ENCODE measurements at places on chromosomes 3 and 15. TPM values are rescaled to one million over a fixed set of nuclear protein-coding genes. Genes with fewer than 3 reads are reported as not detected.

CSPG4 gene
- total RNA-seq = 5.2 TPM

DNA sequence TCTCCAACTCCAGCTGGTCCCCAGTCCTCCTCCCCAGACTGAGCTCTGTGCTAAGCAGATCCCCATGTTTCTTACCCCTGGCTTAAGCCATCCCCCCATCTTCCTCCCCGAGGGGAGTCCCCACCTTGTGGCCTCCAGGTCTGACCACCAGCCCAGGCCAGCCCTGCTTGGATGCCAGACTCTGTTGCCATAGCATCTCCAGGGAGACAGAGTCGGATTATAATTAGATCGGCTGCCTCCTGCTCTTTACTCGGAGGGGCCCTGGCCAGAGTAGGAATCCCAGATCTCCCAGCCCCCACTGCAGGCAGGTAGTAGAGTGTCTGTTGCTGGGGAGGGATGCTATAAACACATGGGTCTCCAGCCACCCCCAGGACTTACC lies 2.4 kb downstream of the KLHDC8B start:
- DNase-seq = peak; percentile 64

- no peak for DNase-seq
These were observed 20.7 kb downstream of the TPM1 start for GRCh38 chr15:63063164-63063756.

- DNase-seq = no peak
These were observed 52.1 kb upstream of the MYRIP start for GRCh38 chr3:39757307-39757706.

GRCh38 chr15:89034305-89034704 lies 54.0 kb upstream of the ABHD2 start:
- DNase-seq = no peak

GRCh38 chr3:25566358-25566920 lies 98.3 kb downstream of the TOP2B start:
- no peak for DNase-seq

GRCh38 chr3:62203561-62203960 lies 169.8 kb downstream of the FEZF2 start:
- DNase-seq = no peak

GRCh38 chr3:71035314-71035713 lies 548.2 kb downstream of the FOXP1 start:
- no peak for DNase-seq

DNA sequence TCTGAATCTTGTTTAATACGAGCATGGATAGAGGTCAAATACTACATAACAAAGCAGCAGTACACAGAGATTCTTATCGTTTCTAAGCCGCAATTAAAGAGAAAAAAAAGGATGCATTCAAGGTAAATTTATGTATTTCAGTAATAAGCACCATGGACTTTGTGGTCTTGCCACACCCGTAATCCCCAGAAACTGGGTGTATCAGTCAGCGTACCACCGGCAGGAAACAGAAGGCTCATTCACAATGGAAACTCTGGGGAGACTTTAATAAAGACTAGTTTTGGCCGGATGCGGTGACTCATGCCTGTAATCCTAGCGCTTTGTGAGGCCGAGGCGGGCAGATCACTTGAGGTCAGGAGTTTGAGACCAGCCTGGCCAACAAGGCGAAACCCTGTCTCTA lies 81.9 kb upstream of the ZNF280D start:
- peak; percentile 36 for DNase-seq

PP2D1 gene
- not detected for total RNA-seq

DNA sequence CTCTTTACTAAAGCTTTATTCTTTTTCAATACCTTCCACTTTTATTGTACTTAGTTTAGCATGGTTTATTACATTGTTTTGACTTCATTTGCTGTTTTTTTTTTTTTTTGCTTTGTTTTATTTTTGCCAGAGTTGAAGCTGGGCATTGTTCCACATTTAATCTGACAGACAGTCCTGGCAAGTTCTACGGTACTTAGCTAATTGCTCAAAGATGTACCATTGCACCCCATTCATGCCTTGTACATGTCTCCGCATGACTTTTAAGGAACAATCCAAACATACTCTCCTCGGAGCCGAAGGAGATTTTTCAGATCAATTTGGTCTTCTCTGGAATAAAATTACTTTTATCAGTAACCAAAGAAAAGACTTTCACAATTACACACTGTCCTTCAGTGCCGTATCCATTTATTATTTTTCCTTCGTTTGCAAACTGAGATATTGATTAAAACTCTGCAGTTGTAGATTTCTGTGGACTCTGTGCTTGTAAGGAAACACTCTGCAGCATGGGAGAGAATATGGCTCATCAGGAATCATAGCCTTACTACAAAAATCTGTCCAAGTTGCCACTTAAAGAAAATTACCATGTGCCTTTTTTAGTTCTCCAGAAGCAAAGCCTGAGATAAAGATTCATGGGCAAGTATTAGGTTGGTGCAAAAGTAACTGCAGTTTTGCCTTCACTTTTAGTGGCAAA lies 952.0 kb downstream of the AGBL1 start:
- DNase-seq = no peak

GRCh38 chr3:114418107-114418506 lies 124.3 kb downstream of the TIGIT start:
- no peak for DNase-seq

SHQ1 gene
- total RNA-seq = 17.0 TPM

DNA sequence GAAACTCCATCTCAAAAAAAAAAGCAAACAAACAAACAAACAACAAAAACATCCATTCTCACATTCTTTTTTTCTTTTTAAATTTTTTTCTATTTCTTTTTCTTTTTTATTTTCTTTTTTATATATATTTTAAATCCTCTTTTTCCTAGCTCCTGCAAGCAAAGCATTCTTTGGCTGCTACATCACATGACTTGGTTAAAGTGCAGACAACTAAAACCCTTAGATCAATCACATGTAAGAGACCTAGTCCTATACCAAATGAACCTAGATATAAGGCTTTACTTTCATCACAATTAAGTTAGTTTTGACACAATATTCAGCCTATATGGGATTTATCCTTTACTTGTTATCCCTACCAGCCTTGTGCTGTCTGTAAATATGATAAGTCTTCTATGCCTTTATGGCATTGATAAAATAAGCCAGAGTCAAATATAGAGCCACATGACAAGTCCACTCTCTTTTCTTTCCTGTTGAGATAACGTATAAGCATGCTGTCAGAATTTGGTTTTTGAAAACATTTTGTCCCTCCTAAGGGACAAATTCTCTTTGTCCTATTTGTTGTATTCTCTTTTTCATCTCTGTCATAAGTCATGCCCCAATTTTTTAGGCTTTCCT lies 11.3 kb downstream of the UBR1 start:
- DNase-seq = no peak

DNA sequence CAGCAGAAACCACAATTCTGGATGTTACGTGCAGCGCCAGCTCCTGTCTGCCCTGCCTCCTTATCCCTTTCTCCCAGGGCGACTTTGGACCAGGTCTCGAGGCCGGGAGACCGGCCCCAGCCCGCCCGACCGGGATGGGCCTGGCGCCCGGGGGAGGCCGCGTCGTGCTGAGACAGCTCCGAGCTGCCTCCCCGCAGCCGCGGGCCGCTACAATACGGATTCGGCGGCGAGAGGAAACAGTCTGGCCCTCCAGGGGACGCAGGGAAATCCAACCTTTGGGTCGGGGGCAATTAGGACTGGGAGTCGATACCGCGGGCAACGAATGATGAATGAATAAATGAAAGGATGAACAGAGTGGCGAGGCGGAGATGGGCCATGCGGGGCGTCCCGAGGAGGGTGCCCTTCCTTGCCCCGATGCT lies 537 bp downstream of the GRAMD2A start:
- DNase-seq = no peak

GRCh38 chr3:190097617-190098016 lies 23.1 kb downstream of the P3H2 start:
- DNase-seq = no peak

PPP2R3A gene
- 105 TPM for total RNA-seq

DNA sequence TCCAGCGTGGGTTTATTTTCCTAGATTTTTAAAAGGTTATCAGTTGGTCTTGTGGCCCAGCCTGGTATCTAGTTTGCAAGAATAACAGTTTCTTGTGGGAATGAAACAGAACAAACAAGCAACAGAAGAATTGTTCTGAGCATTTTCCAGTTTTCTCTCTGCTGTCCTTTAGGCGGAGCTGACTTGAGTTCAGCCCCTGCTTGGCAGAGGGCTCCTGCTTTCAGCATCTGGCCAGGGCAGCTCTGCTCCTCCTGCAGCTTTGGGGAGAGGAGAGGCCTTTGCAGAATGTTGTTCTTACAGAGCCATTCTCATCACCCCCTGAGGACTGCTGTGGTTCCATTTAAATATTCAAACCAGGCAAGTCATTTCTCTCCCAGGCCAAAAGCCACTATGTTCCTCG lies 117.7 kb downstream of the ALDH1A2 start:
- peak; percentile 67 for DNase-seq

DNA sequence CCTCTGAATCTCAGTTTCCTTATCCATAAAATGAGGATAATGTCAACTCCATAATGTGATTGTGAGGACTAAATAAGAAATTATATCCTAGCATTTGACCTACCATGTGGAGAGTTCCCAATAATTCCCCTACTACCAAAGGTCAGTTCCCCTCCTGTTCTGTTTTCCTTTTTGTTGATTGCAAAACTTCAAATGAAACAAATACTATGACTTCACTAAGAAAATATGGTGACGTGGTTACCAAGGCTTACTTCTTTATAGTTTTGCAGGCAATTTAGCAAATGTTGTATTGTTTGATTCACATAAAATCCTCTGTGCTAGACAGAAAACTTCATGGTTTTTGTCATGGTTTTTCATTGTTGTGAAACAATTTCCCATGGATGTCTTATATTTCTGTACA lies 153.8 kb upstream of the RORA start:
- no peak for DNase-seq

GRCh38 chr15:70121624-70122302 lies 24.0 kb upstream of the TLE3 start:
- DNase-seq = peak; percentile 66

DUOXA1 gene
- total RNA-seq = 0.59 TPM

DNA sequence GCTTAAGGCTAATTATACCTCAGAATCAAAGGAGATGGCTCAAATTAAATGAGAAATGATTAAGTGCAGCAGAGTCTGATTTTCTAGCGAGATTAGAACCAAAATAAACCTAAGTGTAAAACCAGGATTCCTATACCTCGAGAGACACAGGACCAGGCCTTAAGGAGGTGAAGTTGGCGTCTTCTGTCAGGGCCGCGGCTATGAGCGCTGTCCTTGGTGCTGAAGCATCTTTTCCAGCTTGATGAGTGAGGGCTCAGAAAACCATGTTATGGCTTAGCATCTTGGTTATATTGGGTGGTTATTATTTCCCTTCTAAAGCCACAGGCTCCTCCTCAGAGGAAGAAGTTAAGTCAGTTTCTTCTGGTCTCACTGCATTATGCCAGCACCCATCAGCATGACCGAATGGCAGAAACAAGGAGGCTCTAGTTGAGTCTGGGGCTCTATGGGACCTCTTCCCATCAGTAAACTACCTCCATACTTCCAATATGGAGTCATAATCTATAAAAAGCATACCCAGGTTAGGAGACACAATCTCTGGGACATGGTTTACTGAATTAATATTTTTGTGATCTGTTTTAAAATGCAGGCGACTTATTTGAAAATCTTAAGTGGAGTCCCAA lies 120.1 kb upstream of the NMNAT3 start:
- peak; percentile 48 for DNase-seq

GRCh38 chr3:150302246-150302645 lies 105.9 kb upstream of the TSC22D2 start:
- no peak for DNase-seq

DNA sequence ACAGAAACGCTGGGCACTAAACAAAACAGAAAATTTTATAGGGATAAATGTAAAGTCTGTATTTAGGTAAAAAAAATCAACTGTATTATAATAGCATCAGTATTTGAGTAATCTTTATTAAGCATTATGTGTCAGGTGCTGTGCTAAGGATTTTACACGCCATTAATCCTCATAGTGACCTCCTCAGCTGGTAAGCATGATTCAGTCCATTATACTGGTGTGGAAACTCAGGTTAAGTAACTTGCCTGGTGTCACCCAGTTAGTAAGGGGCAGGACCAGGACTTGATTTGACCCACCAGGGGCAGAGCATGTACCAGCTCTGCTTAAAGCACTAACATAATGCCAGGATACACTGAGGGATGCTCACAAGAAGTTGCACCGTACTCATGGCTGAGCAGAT lies 4.8 kb downstream of the MYO5C start:
- DNase-seq = no peak

DUOX1 gene
- 0.50 TPM for total RNA-seq

DNA sequence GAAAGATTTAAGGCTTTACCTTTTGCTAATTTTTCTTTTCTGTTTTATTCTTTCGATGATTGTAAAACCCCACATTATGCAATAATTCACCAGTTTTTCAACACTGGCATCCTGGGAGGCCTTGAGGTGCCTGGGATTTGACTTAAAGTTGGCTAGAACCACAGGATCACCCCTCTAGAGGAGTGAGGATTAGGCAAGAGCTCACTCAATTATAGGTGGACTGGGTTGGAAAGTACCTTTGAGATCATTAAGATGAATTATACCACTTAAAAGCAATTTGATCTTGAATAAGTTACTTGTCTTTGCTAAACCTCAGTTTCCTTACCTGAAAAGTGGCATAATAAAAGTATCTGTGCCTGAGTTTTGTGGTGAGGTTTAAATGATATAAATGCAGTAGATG lies 212.8 kb upstream of the TPRG1 start:
- DNase-seq = no peak

TNFAIP8L3 gene
- 4.9 TPM for total RNA-seq

GOLGA8J gene
- total RNA-seq = not detected

DNA sequence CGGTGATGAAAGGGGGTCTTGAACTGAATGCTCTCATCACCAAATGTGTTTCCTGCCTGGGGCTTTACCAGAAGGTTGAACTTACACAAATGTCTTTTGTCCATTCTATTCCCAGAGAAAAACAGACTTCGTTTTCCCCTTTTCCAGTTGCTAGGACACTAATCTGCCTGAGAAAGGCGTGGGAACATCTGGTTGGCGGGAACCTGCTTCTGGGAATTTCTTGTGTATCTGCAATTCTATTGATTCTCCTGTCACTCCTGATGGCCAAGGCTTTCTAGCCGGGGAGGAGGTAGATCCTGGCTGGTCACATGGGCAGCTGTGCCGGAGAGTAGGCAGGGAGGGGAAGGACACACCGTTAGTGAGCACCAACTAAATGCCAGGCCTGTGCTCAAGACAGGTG lies 31.1 kb upstream of the CCDC174 start:
- no peak for DNase-seq

DNA sequence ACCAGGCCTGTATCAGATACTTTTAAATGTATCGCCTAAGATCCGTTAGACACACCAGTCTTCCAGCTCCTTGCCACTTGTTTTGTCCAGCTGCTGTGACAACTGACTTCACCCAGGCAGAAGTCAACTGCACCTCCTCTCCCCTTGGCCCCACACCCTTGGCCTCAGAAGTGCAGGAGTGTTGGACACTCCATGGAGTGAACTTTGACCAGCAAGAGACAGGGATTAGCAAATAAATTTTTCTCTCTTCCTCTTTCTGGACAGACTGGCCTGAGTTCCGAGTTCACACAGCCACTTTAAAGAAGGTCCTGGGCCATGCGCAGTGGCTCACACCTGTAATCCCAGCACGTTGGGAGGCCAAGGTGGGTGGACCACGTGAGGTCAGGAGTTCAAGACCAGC lies 2.9 kb upstream of the CLN6 start:
- no peak for DNase-seq
